ENCODE measurements at places on chromosomes 6 and 20.

- DNase-seq, result no peak
Measured at GRCh38 chr20:33832103-33832804, 21.1 kb downstream of the CHMP4B start.

GRCh38 chr20:53971096-53971683 is 99.2 kb downstream of the BCAS1 start:
- DNase-seq, result no peak

DNA sequence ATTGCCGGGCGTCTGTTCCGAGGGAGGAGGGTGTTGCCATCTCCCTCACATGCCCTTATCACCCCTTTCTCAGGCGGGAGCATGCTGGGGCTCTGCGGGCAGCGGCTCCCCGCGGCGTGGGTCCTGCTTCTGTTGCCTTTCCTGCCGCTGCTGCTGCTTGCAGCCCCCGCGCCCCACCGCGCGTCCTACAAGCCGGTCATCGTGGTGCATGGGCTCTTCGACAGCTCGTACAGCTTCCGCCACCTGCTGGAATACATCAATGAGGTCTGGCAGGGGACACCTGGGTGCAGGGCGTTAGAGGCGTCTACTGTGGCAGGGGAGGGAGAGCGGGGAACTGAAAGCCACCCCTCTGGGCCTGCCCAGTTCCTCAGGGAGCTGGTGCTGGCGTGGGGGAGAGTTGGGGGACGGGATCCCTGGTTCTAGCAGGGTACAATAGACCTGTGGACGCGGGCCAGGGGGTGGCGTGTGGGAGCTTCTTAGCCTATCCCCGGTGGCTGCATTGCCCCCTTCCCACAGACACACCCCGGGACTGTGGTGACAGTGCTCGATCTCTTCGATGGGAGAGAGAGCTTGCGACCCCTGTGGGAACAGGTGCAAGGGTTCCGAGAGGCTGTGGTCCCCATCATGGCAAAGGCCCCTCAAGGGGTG is 697 bp downstream of the PPT2 start:
- DNase-seq, result peak; percentile 79

- DNase-seq, result no peak
Measured at GRCh38 chr20:54137115-54137514, 36.7 kb downstream of the CYP24A1 start.

GRCh38 chr6:96907498-96907897 is 9.8 kb upstream of the NDUFAF4 start:
- no peak for DNase-seq

DNA sequence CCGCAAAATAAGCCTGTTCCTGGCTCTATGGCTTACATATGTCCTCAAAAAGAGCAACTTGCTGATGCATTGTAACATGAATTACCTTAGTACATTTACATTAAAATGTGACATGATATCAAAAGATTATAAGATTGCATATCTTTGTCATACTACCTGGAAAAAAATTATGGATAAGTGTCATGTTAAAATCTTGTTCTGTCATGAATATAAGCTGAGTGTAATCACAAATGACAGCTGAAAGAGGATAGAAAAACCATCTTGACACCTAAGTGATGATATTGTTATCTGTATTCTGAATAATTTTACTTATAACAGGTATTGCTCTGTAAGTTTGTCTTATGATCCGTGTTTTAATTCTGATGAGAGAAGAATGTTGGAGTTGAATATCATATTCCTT is 503.0 kb upstream of the RNF217 start:
- DNase-seq, result no peak

DNA sequence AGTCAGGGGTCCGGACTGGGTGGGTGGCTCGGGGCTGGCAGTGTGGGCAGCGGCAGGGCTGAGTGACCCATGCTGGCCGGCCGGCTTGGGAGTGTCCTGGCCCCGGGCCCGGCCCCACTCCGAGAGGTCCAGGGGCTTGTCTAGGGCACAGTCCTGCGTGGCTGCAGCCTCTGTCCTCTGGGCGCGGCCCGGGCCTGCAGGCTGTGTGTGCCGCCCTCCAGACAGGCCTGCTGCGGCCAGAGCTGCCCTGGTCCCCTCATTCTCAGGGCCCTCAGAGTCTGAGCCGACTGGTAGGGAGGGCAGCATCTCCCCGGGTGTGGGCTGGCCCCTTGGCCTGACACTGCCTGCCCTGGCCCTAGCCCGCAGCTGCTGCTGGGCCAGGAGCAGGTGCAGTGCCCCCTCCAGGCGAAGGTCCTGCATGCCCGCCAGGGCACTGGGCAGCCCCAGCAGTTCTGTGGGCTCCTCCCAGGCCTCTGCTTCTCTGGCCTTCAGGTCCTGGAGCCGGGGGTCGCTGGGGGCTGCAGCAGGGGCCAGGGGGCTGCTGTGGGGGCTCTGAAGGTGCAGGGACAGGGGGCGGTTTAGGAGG is 6.9 kb upstream of the CABLES2 start:
- DNase-seq, result no peak

- DNase-seq, result no peak
Measured at GRCh38 chr20:3434232-3434631, 26.8 kb upstream of the DNAAF9 start.

GRCh38 chr6:80886475-80886874 is 780.0 kb downstream of the BCKDHB start:
- no peak for DNase-seq

- no peak for DNase-seq
Measured at GRCh38 chr6:132666118-132666517, 7.1 kb upstream of the TAAR1 start.

GRCh38 chr6:139695361-139695760 is 320.9 kb upstream of the CITED2 start:
- no peak for DNase-seq

All from liver (tissue), 10 donors.